Liver (tissue), 10 donors: ENCODE measurements at places on chromosomes 11 and 22. TPM values are rescaled to one million over a fixed set of nuclear protein-coding genes. Genes with fewer than 3 reads are reported as not detected.

ZNF143 gene
- total RNA-seq = 20.4 TPM

LIF gene
- total RNA-seq = 0.09 TPM

ANKK1 gene
- 0.08 TPM for total RNA-seq

UBQLNL gene
- 0.05 TPM for total RNA-seq

OR6T1 gene
- not detected for total RNA-seq

ROBO3 gene
- total RNA-seq = 1.2 TPM

- H3K4me1 ChIP-seq = no peaks in the 10 kb centered on the region
- no peaks in the 10 kb centered on the region for H3K36me3 ChIP-seq
- H3K27me3 ChIP-seq = no peaks in the 10 kb centered on the region
- no peak overlapping the region for H3K4me3 ChIP-seq
Measured at GRCh38 chr11:128451652-128452470, 135.5 kb downstream of the ETS1 start.

- H3K4me3 ChIP-seq = no peak overlapping the region
- DNase-seq = no peak
- no peak overlapping the region for H3K27ac ChIP-seq
Measured at GRCh38 chr11:90809581-90809980, 586.7 kb upstream of the CHORDC1 start.

DNA sequence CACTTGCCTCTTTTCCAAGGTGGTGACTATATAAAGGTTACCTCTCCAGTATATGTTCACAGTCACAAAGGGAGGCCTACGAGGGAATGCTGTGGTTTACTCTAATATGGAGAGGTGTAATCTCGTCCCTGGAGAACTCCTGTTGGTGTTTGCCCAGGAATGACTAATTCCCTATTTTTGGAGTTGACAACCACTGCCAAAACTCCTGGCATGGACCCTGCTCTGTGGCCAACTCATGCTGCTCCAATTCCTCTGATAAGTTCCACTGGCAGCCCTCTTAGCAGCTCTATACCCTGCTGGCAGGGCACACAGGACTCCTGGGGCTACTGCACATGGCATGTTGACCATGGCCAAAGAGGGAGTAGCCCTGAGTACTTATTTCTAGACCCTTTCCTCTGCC, 418.7 kb upstream of the ANO5 start:
- H3K27ac ChIP-seq = no peak overlapping the region
- H3K36me3 ChIP-seq = no peaks in the 10 kb centered on the region
- H3K27me3 ChIP-seq = no peaks in the 10 kb centered on the region
- H3K4me1 ChIP-seq = no peaks in the 10 kb centered on the region
- H3K4me3 ChIP-seq = no peak overlapping the region
